ENCODE measurements at places on chromosomes 7 and 10.

- no peak overlapping the region for H3K4me3 ChIP-seq
- DNase-seq: no peak
- no peak overlapping the region for H3K27ac ChIP-seq
- H3K36me3 ChIP-seq: no peaks in the 10 kb centered on the region
- H3K4me1 ChIP-seq: no peaks in the 10 kb centered on the region
Observed at GRCh38 chr7:17056491-17057142, 174.8 kb upstream of the AGR3 start.

DNA sequence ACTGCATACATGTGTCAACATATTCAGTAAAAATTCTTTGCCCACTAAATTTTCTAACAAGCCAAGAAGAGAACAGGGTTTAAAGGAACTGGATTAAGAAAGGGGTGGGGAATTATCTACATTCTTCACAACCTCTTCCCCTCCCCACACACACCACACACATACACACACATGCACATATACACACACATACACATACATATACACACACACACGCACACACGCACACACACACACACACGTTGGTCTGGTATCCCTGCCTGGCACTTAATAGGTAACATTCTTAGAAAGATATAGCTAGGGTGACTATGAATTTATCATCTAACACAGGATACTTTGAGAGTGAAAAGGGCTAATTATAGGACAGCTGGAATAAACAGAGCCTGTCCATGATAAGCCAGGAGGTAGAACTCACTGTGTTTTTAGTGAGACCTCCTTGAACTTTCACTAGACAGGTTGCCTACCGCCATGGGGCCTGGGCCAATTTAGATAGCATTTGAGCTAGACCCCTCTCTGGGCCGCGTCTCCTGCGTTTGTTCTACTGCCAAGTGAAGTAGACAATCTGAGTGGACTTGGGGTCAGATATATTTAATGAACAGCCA is 33.1 kb upstream of the EPC1 start:
- H3K36me3 ChIP-seq: no peaks in the 10 kb centered on the region
- H3K4me1 ChIP-seq: no peaks in the 10 kb centered on the region
- H3K27me3 ChIP-seq: no peaks in the 10 kb centered on the region

DNA sequence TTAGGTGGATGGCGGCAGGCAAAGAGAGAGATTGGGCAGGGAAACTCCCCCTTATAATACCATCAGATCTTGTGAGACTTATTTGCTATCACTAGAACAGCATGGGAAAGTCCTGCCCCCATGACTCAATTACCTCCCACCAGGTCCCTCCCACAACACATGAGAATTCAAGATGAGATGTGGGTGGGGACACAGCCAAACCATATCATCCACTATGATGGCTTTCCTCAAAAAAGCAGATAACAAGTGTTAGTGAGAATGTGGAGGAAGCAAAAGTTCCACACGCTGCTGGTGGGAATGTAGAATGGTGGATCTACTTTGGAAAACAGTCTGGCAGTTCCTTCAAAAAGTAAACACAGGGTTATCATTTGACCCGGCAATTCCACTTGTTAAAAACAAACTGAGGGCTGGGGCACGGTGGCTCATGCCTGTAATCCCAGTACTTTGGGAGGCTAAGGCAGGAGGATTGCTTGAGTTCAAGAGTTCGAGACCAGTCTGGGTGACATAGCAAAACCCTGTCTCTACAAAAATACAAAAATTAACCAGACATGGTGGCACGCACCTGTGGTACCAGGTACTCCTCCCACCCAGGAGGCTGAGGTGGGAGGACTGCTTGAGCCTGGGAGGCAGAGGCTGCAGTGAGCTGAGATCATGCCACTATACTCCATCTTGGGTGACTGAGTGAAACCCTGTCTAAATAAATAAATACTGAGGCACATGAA is 161.4 kb upstream of the EEPD1 start:
- no peaks in the 10 kb centered on the region for H3K36me3 ChIP-seq
- no peak overlapping the region for H3K27ac ChIP-seq
- no peaks in the 10 kb centered on the region for H3K4me1 ChIP-seq
- peak; percentile 69 for DNase-seq

GRCh38 chr10:1677307-1677939 is 59.9 kb downstream of the ADARB2 start:
- no peak overlapping the region for H3K4me3 ChIP-seq
- H3K4me1 ChIP-seq: no peaks in the 10 kb centered on the region
- H3K27ac ChIP-seq: no peak overlapping the region

DNA sequence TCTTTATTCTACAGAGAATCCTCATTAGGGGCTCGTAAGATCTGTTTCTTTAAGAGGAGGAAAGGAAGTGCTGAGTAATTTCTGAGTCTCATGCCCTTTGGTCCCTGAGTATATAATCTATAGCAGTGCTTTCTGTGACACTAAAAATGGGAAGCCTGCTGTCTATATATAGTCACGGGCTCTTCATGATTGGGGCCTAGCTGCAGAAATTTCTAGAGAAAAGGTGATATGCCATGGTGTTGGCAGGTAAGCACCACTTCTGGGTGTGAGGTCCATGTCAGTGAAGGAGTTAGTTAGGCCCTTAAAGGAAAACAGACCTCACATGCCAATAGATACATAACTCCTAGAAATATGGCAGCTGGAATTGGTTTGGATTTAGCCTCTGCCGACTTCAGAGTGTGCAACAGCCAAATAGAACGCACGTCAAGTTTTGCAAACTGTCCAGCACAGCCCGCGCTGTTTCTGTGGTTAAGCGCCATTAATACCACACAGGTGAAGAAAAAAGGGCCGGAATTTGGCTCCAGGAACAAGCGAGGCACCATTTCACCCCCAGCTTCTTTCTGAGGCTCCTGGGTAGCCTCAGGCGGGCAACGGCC is 123.2 kb downstream of the TACC2 start:
- no peak for DNase-seq
- peak overlapping the region; percentile 51 for H3K27ac ChIP-seq
- H3K36me3 ChIP-seq: no peaks in the 10 kb centered on the region
- peak overlapping the region; percentile 19 for H3K4me3 ChIP-seq

- no peak overlapping the region for H3K27ac ChIP-seq
- H3K27me3 ChIP-seq: peaks cover 6% of the 10 kb centered on the region
- no peaks in the 10 kb centered on the region for H3K36me3 ChIP-seq
- H3K4me1 ChIP-seq: peaks cover 13% of the 10 kb centered on the region
Observed at GRCh38 chr10:103691723-103692435, 163.5 kb downstream of the SH3PXD2A start.

DNA sequence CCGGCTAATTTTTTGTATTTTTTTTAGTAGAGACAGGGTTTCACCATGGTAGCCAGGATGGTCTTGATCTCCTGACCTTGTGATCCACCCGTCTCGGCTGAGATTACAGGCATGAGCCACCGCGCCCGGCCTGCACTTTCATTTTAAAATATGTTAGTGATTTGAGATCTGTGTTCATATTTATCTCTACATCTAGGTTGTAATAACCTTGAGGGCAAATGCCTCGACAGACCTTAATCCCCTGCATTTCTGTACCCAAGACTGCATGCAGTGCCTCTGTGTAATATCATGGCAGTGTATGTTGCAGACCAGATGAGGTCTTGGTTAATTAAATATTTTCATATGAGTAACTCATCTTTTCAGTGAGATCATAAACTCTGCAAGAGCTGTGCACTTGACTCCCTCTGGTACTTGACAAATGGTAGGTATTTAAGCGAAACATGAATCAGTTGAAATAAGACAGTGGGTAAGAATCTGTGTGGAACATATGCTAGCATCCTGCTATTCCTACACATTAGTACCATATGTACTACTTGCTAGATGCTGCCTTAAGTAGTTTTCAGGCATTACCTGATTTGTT is 673.9 kb upstream of the ANKRD30A start:
- no peaks in the 10 kb centered on the region for H3K27me3 ChIP-seq
- no peaks in the 10 kb centered on the region for H3K36me3 ChIP-seq
- DNase-seq: no peak
- H3K4me1 ChIP-seq: peaks cover 7% of the 10 kb centered on the region

- no peak for DNase-seq
- no peaks in the 10 kb centered on the region for H3K27me3 ChIP-seq
- no peaks in the 10 kb centered on the region for H3K4me1 ChIP-seq
- no peak overlapping the region for H3K4me3 ChIP-seq
Observed at GRCh38 chr10:102485093-102485784, 17.3 kb downstream of the ACTR1A start.

DNA sequence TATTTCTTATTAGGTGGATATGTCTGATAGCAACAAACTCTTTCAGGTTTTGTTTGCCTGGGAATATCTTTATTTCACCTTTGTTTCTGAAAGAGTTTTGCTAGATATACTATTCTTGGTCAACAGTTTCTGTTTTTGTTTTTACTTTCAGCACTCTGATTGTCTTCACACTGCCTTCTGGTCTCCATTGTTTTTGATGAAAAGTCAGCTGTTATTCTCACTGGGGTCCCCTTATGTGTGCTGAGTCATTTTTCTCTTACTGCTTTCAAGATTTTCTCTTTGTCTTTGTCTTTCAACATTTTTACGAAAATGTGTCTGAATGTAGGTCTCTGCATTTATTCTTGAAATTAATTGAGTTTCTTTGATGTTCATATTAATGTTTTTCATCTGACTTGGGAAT is 15.2 kb upstream of the RASSF4 start:
- no peak overlapping the region for H3K27ac ChIP-seq
- no peaks in the 10 kb centered on the region for H3K4me1 ChIP-seq
- no peak overlapping the region for H3K4me3 ChIP-seq
- H3K27me3 ChIP-seq: no peaks in the 10 kb centered on the region
- no peak for DNase-seq

- no peaks in the 10 kb centered on the region for H3K27me3 ChIP-seq
- no peaks in the 10 kb centered on the region for H3K36me3 ChIP-seq
- H3K4me1 ChIP-seq: no peaks in the 10 kb centered on the region
- no peak overlapping the region for H3K4me3 ChIP-seq
- DNase-seq: no peak
Observed at GRCh38 chr10:104831272-104831671, 190.2 kb downstream of the SORCS3 start.

- H3K27ac ChIP-seq: no peak overlapping the region
- H3K27me3 ChIP-seq: no peaks in the 10 kb centered on the region
- peaks cover 4% of the 10 kb centered on the region for H3K4me1 ChIP-seq
- DNase-seq: no peak
Observed at GRCh38 chr10:85537561-85537960, 829.0 kb downstream of the GRID1 start.

- no peaks in the 10 kb centered on the region for H3K27me3 ChIP-seq
- peaks cover 25% of the 10 kb centered on the region for H3K36me3 ChIP-seq
- no peak overlapping the region for H3K27ac ChIP-seq
- H3K4me1 ChIP-seq: peaks cover 3% of the 10 kb centered on the region
- no peak for DNase-seq
Observed at GRCh38 chr7:44802418-44803025, 6.0 kb downstream of the PPIA start.

- DNase-seq: no peak
- H3K4me3 ChIP-seq: no peak overlapping the region
- H3K27ac ChIP-seq: no peak overlapping the region
- no peaks in the 10 kb centered on the region for H3K4me1 ChIP-seq
- no peaks in the 10 kb centered on the region for H3K36me3 ChIP-seq
Observed at GRCh38 chr7:44172803-44173424, 16.3 kb downstream of the GCK start.

GRCh38 chr7:127598318-127598717 is 4.8 kb downstream of the FSCN3 start:
- no peaks in the 10 kb centered on the region for H3K36me3 ChIP-seq
- H3K4me3 ChIP-seq: no peak overlapping the region
- peak; percentile 88 for DNase-seq
- H3K27me3 ChIP-seq: no peaks in the 10 kb centered on the region
- H3K27ac ChIP-seq: no peak overlapping the region
- no peaks in the 10 kb centered on the region for H3K4me1 ChIP-seq

DNA sequence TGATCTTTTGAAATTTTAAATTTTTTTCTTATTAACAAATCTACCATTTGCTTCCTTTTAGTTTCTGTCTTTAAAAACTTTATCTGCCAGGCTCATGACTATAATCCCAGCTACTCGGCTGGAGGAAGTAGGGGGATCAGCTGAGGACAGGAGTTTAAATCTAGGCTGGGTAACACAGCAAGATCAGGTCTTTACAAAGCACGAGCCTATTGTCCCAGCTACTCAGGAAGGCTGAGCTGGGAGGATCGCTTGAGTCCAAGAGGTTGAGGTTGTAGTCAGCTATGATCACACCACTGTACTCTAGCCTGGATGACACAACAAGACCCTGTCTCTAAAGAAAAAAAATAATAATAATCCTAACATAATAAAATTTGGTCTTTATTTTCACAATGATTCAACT is 17.5 kb downstream of the DPY19L1 start:
- no peaks in the 10 kb centered on the region for H3K36me3 ChIP-seq
- peak; percentile 56 for DNase-seq
- no peaks in the 10 kb centered on the region for H3K27me3 ChIP-seq
- H3K27ac ChIP-seq: no peak overlapping the region
- peaks cover 5% of the 10 kb centered on the region for H3K4me1 ChIP-seq

- DNase-seq: peak; percentile 57
- no peaks in the 10 kb centered on the region for H3K27me3 ChIP-seq
- H3K4me1 ChIP-seq: peaks cover 2% of the 10 kb centered on the region
- H3K36me3 ChIP-seq: no peaks in the 10 kb centered on the region
- H3K27ac ChIP-seq: no peak within 1 kb of the TSS
Observed at GRCh38 chr7:14902589-14903067, at the start of gene DGKB. DGKB (minus strand) TSS chr7:14902751.
